Urinary bladder (tissue), 4 donors: ENCODE measurements at places on chromosomes 5 and 9. TPM values are rescaled to one million over a fixed set of nuclear protein-coding genes. Genes with fewer than 3 reads are reported as not detected.

Gene CDC42SE2
- 45.5 TPM for total RNA-seq

Gene TAF11L10
- total RNA-seq = not detected

Gene DNM1
- total RNA-seq = 68.3 TPM

Gene FBLL1
- total RNA-seq = 2.4 TPM

Gene PKD2L2
- total RNA-seq = 0.21 TPM

Gene MRPS2
- total RNA-seq = 8.6 TPM

Gene PAIP1
- 104 TPM for total RNA-seq

Gene DIPK1B
- 10.8 TPM for total RNA-seq

Gene CTSV
- total RNA-seq = 0.42 TPM

Gene FRRS1L
- 7.8 TPM for total RNA-seq

Gene PCDHA11
- total RNA-seq = 1.6 TPM

Gene PCA3
- 0.26 TPM for total RNA-seq

Gene IFNA2
- not detected for total RNA-seq

Gene C9orf152
- 0.32 TPM for total RNA-seq

Gene SMC5
- 146 TPM for total RNA-seq

Gene CCDC192
- total RNA-seq = not detected

Gene SLC34A1
- total RNA-seq = not detected

Gene TAF1L
- not detected for total RNA-seq

Gene TLR4
- total RNA-seq = 24.1 TPM

Gene WHRN
- 2.4 TPM for total RNA-seq

Gene KIF2A
- total RNA-seq = 87.9 TPM

Gene OR1Q1
- total RNA-seq = not detected

Gene CARTPT
- total RNA-seq = not detected

Gene SCGB3A2
- total RNA-seq = not detected
